ENCODE measurements at places on chromosomes 13 and 19.

DNA sequence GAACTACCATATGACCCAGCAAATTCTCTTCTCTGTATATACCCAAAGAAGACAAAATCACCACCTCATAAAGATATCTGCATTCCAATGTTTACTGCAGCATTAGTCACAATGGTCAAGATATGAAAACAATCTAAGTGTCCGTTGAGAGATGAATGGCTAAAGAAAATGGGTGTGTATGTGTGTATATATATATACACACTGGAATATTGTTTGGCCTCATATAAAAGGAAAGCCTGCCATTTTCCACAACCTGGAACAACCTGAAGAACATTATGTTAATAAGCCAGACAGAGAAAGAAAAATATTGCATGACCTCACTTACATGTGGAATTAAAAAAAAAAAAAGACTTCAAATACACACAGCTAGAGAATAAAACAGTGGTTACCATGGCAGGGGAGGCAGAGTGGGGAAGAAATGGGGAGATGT lies 29.5 kb upstream of the RBM26 start:
- H3K27ac ChIP-seq: no peak overlapping the region
- no peak overlapping the region for H3K4me3 ChIP-seq
- H3K36me3 ChIP-seq: no peaks in the 10 kb centered on the region
- peaks cover 11% of the 10 kb centered on the region for H3K4me1 ChIP-seq
- no peaks in the 10 kb centered on the region for H3K27me3 ChIP-seq
- DNase-seq: peak; percentile 74

DNA sequence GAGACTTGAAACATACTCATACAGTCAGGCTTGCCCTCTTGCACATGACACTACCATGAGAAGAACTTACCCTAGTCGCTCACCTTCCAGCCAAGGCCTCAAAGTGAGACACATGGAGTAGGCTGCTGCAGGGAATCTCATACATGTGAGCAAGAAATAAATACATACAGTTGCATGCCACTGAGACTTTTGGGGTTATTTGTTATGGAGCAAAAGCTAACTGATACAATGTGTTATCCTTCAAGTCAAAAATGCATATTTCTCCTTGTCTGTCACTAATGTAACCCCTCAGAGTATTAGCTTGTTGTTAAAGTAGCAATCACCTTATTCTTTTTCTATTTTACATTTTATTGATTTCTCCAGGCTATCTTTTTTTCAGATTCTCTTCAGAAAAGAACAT lies 58.1 kb downstream of the FOXO1 start:
- no peak for DNase-seq
- H3K27ac ChIP-seq: no peak overlapping the region
- no peak overlapping the region for H3K4me3 ChIP-seq
- H3K4me1 ChIP-seq: peaks cover 22% of the 10 kb centered on the region

DNA sequence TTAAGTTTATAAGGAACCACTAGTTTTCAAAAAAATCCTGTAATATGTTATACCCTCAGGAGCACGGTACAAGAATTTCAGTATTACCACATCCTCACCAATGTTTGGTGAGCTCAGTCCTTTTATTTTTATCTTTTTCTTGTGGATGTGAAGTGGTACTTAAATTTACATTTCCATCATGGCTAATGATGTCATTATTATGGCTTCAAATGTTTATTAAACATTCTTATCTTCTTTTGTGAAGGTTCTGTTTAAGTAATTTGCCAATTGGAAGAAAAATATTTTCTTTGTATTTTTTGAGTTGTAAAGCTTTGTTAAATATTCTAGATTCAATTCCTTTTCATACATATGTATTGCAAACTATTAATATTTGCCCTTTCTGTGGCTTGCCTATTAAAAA lies 291.0 kb downstream of the ENOX1 start:
- no peaks in the 10 kb centered on the region for H3K27me3 ChIP-seq
- H3K4me1 ChIP-seq: peaks cover 7% of the 10 kb centered on the region
- H3K4me3 ChIP-seq: no peak overlapping the region
- DNase-seq: no peak
- H3K36me3 ChIP-seq: no peaks in the 10 kb centered on the region

GRCh38 chr19:44741841-44742329 lies 6.6 kb upstream of the BCL3 start:
- no peaks in the 10 kb centered on the region for H3K36me3 ChIP-seq
- peak overlapping the region; percentile 40 for H3K4me3 ChIP-seq
- peaks cover 44% of the 10 kb centered on the region for H3K4me1 ChIP-seq
- DNase-seq: peak; percentile 98
- H3K27me3 ChIP-seq: no peaks in the 10 kb centered on the region
- peak overlapping the region; percentile 99 for H3K27ac ChIP-seq

- H3K27me3 ChIP-seq: no peaks in the 10 kb centered on the region
- DNase-seq: no peak
- H3K36me3 ChIP-seq: no peaks in the 10 kb centered on the region
- no peak overlapping the region for H3K27ac ChIP-seq
- H3K4me1 ChIP-seq: no peaks in the 10 kb centered on the region
- H3K4me3 ChIP-seq: no peak overlapping the region
Observed at GRCh38 chr13:106415971-106416370, 119.5 kb downstream of the EFNB2 start.

- no peaks in the 10 kb centered on the region for H3K27me3 ChIP-seq
- H3K4me3 ChIP-seq: no peak overlapping the region
- no peak for DNase-seq
- H3K4me1 ChIP-seq: no peaks in the 10 kb centered on the region
- no peak overlapping the region for H3K27ac ChIP-seq
Observed at GRCh38 chr19:2191456-2192310, 27.9 kb downstream of the DOT1L start.

- H3K27ac ChIP-seq: no peak overlapping the region
- peak; percentile 67 for DNase-seq
- no peaks in the 10 kb centered on the region for H3K36me3 ChIP-seq
- H3K4me1 ChIP-seq: no peaks in the 10 kb centered on the region
Observed at GRCh38 chr19:3849092-3849491, 19.7 kb downstream of the ZFR2 start.

DNA sequence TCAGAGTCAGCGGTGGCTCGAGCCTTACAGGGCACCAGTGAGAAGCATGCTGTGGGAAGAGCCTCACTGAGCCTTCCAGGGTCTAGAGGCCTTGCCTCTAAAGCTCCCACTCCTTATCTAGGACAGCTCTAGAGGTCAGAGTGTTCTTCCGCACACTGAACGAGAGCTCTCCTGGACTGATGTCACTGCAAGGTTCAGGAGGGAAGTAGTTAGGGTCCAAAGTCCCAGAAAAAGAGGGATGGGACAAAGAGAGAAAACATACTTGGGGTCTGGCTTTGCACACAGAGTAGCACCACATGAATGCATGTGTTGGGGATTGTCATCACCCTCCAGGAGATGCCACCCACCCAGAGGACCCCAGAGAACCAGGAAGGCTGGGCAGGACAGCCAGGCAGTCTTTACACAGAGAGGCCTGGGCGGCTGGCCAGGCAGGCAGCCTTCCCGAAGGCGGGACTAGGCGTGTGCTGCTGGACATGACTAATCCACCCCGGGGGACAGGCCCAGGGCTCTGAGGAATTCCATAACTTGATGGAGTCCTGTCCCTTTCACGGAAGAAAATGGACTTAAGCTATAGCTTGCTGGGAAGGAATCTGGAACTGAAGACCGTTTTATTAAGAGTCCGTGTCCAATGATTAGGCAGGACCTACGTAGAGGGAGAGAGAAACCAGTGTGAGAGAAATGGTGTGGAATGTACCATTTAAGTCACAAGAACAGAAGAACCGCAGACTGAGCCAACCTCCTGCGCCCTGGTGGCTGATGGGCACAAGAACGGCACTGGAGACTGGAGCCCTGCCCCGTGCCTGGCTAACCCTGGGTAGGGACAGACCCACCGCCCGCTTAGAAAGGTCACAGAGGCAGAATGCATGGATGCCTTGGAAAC lies 16.6 kb upstream of the EPHX3 start:
- peaks cover 40% of the 10 kb centered on the region for H3K36me3 ChIP-seq
- peaks cover 31% of the 10 kb centered on the region for H3K4me1 ChIP-seq
- no peaks in the 10 kb centered on the region for H3K27me3 ChIP-seq
- no peak overlapping the region for H3K4me3 ChIP-seq
- DNase-seq: peak; percentile 84

- peaks cover 8% of the 10 kb centered on the region for H3K4me1 ChIP-seq
- no peaks in the 10 kb centered on the region for H3K36me3 ChIP-seq
- no peak overlapping the region for H3K27ac ChIP-seq
- H3K27me3 ChIP-seq: no peaks in the 10 kb centered on the region
Observed at GRCh38 chr13:97567510-97568243, 133.7 kb downstream of the RAP2A start.

DNA sequence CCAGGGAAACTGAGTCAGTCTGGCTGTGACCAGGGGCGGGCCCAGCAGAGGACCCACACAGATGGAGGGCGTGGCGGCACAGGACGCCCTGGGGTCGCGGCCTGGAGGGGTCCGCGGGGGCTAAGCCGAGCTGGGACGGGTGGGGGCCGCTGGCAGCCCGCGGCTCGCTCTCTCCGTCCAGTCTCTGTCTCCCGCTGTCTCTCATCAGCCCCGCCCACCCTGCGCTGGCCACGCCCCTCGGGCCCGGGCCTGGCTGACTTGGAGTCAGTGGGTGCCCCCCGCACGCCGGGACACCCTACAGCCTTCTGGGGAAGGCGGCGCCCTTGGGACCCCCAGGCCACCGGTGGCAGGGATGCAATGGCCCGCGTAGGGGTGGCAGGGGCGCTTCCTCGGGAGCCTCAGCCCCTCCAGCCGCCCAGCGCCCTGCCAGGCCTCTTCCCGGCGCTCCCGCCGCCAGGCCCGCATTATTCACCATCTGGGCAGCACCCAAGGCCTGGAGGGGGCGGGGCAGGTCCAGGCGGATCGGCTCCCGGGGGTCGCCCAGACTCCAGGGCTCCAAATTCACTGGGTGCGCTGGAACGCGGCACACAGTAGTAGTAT lies at the start of gene TBXA2R:
TBXA2R (minus strand) TSS at position 186 of the 600 bp plus-strand sequence. CDS start 6,241 bp downstream, outside the sequence.
- H3K36me3 ChIP-seq: no peaks in the 10 kb centered on the region
- no peak within 1 kb of the TSS for H3K27ac ChIP-seq

- H3K4me1 ChIP-seq: no peaks in the 10 kb centered on the region
- H3K36me3 ChIP-seq: no peaks in the 10 kb centered on the region
- no peak overlapping the region for H3K4me3 ChIP-seq
- DNase-seq: no peak
Observed at GRCh38 chr13:25384758-25385410, 13.1 kb downstream of the ATP8A2 start.

DNA sequence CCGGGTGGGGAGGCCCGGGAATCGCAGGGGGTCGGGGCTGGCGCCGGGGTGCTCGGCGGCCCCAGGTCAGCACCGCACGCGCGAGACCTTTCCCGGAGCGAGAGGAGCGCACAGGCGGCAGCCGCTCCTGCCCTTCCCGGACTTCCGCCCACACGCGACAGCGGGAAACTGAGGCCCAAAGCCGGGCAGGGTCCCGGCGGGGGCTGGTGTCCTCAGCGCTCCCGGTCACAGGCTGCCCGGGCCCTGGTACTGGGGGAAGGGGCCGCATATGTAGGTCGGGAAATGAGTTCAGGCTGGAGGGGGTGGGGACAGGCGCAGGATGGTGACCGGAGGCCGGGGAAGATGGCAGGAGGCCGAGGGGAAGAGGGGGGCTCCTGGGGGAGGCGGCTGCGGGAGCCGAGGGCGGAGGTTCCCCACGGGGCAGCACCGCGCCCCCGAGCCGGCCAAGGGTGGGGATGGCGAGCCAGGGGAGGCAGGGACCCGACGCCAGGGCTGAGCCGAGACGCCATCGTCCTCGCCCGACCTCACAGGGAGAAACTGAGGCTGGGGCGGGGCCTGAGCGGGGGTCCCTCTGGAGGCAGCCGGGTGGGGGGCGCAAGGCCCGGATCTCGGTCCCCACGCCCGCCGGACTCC lies 662 bp downstream of the CBARP start:
- no peaks in the 10 kb centered on the region for H3K27me3 ChIP-seq
- peaks cover 11% of the 10 kb centered on the region for H3K4me1 ChIP-seq
- no peak overlapping the region for H3K27ac ChIP-seq
- H3K36me3 ChIP-seq: no peaks in the 10 kb centered on the region
- no peak for DNase-seq

GRCh38 chr19:3034656-3035541 lies 5.8 kb upstream of the TLE2 start:
- H3K36me3 ChIP-seq: no peaks in the 10 kb centered on the region
- H3K4me1 ChIP-seq: peaks cover 13% of the 10 kb centered on the region
- DNase-seq: no peak
- peak overlapping the region; percentile 55 for H3K27ac ChIP-seq
- no peaks in the 10 kb centered on the region for H3K27me3 ChIP-seq

DNA sequence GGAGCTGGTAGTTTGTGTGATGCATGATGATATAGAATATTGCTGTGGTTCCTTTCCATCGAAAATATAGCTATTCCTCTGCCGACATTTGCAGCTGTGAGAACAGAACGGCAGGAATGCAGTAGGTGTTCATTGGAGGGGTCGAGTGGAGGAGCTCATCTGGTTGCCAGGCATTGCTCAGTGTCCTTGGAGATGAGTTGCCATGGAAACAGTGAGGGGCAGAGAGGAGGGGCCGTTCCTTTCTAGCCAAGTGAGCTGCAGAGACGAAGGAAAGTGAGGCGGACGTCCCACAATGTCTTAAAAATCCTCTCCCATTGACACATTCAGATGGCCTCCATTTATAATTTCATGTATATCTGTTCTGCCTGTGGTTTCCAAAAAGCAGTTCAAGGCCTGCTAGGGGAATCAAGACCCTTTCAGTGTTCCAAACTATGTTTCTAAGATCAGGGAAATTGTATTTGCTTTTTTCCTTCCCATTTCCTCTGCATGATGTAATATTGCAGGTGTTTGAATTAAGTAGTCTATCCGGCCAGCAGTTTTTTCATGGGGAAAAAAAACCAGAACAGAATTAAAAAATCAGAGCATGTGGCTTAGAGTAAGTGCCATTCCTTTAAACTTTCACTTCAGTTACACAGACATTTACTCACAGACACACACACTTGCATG lies 41.2 kb upstream of the ZNF835 start:
- no peaks in the 10 kb centered on the region for H3K4me1 ChIP-seq
- DNase-seq: no peak
- no peak overlapping the region for H3K27ac ChIP-seq
- H3K36me3 ChIP-seq: no peaks in the 10 kb centered on the region
- H3K4me3 ChIP-seq: no peak overlapping the region

DNA sequence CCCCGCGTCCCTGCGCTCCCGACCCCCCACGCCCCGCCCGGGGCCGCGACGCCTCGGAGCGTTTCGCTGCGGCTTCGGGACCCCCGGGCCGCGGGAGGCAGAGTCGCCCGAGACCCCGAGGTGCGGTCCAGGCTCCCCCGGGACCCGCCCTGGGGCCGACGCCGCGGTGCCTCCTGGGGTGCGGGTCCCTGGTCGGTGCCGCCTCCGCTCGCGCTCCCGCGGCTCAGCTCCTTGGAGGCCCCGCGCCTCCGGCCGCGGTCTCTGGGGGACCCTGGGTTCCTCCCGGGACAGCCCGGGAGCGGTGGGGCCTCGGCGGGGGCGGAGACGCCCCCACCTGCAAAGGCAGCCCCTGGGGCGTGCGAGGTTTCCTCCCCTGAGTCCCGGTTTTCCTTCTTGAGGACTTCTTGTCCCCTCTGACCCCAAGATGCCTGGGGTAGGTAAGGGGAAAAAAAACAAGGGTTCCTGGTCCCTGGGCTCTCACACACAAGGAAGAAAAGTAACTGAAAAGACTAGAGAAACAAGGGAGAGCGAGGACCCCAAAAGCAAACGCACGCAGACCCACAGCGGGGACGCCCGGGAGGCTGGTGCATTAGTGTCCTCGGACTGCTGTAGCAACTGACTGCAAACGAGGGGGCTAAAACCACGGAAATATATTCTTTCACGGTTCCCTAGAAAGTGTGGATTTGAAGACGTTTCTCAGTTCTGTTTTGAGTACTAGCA lies 740 bp downstream of the ZNF555 start:
- no peaks in the 10 kb centered on the region for H3K4me1 ChIP-seq
- no peak for DNase-seq
- H3K27ac ChIP-seq: no peak overlapping the region
- peak overlapping the region; percentile 73 for H3K4me3 ChIP-seq
- H3K36me3 ChIP-seq: no peaks in the 10 kb centered on the region
- no peaks in the 10 kb centered on the region for H3K27me3 ChIP-seq

- H3K27me3 ChIP-seq: no peaks in the 10 kb centered on the region
- peaks cover 8% of the 10 kb centered on the region for H3K4me1 ChIP-seq
- H3K36me3 ChIP-seq: no peaks in the 10 kb centered on the region
- H3K4me3 ChIP-seq: peak overlapping the region; percentile 51
Observed at GRCh38 chr19:14363183-14364097, 17.8 kb upstream of the ADGRE5 start.
